SK-N-SH (cell line): ENCODE measurements at places on chromosomes 2 and 18.

DNA sequence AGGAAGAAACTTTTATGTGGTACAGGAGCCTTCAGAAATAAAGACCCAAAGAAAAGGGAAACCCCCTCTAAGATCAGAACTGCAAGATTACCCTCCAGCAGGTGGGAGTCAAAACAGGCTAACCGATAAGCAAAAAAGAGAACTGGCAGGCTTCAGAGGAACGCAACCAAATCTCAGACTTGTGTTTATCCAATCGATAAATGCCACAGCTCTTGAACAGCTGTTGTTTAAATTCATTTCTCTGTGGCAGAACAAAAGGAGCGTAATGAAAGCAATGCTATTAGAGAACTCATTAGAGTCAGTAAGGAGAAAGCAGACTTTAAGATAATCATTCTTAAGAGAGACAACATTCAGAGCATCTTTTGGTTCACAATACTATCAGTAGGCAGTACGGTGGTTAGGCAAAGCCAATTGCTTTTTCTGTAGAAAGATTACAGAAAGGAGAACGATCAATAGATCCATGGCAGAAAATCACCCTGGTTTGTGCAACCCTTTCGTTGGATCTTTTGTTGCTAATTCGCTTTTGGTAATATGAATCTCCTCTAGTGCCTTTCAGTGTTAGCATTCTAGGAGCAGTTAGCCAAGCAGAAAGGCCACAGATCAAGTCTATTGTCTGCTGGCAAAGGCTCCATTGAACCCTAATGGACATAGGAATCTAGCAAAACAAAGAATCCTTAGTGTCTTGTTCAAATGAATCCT lies 476.4 kb upstream of the CHST9 start:
- DNase-seq: no peak

- DNase-seq: no peak
Measured at GRCh38 chr18:63319383-63320122, at the start of gene BCL2. TSS of gene BCL2 (minus strand) at chr18:63319769.

- DNase-seq: no peak
Measured at GRCh38 chr2:164933671-164934189, 21.6 kb downstream of the SLC38A11 start.

DNA sequence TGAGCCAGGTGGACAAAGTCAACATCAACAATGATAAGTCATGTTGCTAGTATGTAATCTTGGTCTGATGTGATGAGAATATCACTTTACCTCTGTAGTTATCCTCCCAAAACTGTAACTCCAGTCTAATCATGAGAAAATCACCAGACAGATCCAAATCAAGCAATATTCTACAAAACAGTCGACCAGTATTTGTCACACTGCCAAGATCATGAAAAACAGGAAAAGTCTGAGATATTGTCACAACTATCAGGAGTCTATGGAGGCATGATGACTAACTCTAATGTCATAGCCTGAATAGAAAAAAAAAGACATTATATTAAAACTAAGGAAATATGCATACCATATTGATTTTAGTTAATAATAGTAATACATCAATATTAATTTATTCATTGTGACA lies 1883.3 kb upstream of the CELF4 start:
- no peak for DNase-seq

- DNase-seq: no peak
Measured at GRCh38 chr2:192124571-192124970, 70.2 kb downstream of the TMEFF2 start.

GRCh38 chr2:119293254-119293653 lies 69.6 kb downstream of the STEAP3 start:
- no peak for DNase-seq

GRCh38 chr2:127185093-127185492 lies 35.0 kb downstream of the CYP27C1 start:
- no peak for DNase-seq

DNA sequence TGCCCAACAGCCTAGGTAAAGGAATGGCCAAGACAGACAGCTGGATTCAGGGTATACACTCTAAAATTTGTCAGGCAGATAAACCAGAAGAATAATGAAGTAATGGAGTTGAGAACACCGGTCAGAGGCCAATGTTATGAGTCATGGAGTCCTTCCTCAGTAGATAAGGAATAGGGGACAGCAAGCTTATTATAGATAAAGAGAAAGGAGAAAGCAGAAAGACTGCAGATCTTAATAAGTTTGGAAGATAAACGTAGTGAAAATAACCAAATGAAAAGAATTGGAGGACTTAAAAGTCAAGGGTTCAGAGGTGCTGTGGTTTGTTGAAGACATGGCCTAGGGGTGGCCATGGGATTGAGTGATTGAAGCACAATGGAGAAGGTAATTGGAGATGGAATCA lies 63.5 kb upstream of the NFE2L2 start:
- no peak for DNase-seq

DNA sequence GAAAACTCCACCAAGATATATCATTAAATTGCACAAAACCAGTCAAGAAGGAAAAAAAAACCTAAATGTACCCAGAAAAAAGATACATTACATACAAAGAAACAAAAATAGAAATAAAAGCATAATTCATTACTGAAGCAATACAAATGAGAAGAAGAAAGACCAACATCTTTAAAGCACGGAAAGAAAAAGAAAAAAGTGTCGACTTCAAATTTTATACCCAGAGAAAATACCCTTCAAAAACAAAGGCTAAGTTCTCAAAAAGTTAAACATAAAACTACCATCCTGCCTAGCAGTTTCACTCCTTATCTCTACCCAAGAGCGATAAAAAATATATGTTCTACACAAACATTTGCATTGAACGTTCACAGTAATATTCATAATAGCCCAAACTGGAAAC lies 82.0 kb downstream of the ATAD2B start:
- DNase-seq: no peak

GRCh38 chr2:4898706-4899105 lies 793.5 kb upstream of the SOX11 start:
- DNase-seq: no peak

- DNase-seq: no peak
Measured at GRCh38 chr2:106970471-106971261, 84.7 kb upstream of the ST6GAL2 start.

DNA sequence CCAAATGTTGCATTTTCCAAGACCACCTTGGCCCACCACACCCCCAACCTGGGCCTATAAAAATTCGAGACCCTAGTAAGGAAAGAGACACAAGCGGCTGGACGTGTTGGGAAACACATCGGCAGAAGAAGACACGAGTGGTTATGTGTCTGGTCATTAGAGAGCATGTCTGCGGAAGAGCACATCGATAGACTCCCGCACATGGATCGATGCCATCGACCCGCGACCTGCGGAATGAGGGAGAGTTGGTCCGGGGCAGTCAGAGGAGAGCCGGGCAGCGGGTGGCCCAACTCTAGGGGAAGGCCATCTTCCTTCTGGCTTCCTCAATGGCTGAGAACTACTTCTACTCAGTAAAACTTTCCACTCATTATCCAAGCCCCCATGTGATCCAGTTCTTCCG lies 219.4 kb downstream of the TGIF1 start:
- DNase-seq: no peak

DNA sequence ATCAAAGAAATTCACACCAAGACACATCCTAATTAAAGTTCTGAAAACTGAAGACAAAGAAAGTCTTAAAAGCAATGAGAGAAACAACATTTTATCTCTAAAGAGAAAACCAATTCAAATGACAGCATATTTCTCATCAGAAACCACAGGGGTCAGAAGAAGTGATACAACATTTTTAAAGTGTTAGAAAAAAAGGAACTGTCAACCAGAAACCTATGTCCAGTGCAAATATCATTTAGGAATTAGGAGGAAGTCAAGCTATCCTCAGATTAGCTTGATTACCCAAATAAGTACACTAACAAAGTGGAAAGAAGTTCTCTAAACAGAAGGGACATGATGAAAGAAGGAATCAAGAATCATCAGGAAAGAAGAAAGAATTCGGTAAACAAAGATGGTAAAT lies 59.5 kb upstream of the BCL2L11 start:
- no peak for DNase-seq

GRCh38 chr2:71932780-71933466 lies 214.7 kb downstream of the CYP26B1 start:
- DNase-seq: peak; percentile 3

DNA sequence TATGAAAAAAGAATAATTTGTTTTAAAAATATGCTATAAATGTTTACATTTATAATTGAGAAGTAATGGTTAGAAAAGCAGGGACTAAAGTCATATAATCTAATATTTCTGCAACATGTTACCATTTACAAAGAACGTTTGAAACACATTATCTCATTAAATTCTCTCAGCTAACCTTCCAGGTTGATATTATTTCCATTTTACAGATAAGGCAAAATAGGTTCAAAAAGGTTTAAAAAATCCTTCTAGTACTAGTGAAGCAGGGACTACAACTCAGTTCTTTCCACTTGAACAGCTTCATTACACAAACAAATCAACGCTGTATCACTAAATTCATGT lies 875 bp downstream of the FASTKD1 start:
- no peak for DNase-seq

DNA sequence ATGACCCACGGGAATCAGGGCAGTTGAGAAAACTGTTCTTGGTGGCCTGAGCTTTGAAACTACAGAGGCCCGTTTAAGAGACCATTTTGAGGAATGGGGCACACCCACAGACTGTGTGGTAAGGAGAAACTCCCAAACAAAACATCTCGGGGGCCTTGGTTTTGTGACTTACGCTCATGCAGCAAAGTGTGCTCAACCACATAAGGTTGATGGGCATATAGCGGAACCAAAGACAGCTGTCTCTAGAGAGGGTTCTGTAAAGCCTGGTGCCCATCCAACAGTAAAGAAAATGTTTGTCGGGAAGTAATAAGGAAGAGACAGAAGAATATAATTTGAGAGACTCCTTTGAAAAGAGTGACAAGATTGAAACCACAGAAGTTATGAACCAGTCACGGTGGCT lies 5.4 kb downstream of the MRO start:
- no peak for DNase-seq

- no peak for DNase-seq
Measured at GRCh38 chr2:203649176-203649814, 57.1 kb upstream of the CD28 start.

GRCh38 chr2:137964066-137964858 lies at the start of gene HNMT:
TSS of gene HNMT (plus strand) at chr2:137964473. CDS start at chr2:137964492, 19 bp downstream.
- peak; percentile 59 for DNase-seq

GRCh38 chr2:136404176-136404575 lies 286.2 kb upstream of the CXCR4 start:
- DNase-seq: no peak

DNA sequence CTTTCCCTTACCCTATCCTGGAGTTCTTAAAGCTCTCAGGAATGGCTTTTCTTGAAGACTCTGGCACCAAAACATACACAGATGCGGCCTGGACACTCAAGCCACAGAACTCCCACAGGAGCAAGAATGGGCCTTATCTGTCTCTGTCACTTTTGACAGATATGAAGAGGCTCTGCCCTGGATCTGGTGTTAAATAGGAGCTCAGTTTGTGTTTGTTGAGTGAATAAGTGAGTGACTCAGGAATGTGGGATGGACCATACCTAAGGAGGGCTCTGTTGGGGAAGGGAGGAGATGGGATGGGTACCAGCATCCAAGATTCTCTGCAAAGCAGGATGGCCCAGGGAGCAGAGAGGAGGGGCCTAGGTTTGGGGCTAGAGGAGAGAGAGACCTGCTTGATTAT lies 33.9 kb upstream of the EPAS1 start:
- no peak for DNase-seq

- DNase-seq: no peak
Measured at GRCh38 chr18:8469544-8470130, 139.6 kb upstream of the RAB12 start.

- no peak for DNase-seq
Measured at GRCh38 chr18:3625742-3626091, 175.7 kb downstream of the TGIF1 start.
